NCI-H460 (cell line): ENCODE measurements at places on chromosomes 11 and 22. TPM values are rescaled to one million over a fixed set of nuclear protein-coding genes. Genes with fewer than 3 reads are reported as not detected.

DNA sequence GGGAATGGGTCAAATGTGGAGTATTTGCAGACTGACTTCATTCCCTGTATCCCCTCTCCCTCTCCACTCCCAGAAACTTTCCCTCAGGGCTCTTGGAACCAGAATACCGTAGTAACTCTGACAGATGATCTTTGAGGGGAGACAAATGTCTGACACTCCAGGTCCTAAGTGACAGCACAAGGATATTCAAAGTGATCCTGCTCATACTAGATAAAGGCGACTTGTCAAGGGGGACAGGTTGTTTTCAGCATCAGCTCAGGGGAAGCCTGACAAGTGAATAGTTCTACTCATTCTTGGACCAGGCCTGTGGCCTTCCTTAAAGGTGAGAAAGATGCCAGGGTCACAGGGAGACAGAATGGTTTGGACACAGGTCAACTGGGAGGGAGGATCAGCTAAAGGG, 92.8 kb downstream of the NXPE2 start:
- no peak for DNase-seq

GRCh38 chr22:17955590-17956379, 68.6 kb downstream of the MICAL3 start:
- no peak for DNase-seq

DNA sequence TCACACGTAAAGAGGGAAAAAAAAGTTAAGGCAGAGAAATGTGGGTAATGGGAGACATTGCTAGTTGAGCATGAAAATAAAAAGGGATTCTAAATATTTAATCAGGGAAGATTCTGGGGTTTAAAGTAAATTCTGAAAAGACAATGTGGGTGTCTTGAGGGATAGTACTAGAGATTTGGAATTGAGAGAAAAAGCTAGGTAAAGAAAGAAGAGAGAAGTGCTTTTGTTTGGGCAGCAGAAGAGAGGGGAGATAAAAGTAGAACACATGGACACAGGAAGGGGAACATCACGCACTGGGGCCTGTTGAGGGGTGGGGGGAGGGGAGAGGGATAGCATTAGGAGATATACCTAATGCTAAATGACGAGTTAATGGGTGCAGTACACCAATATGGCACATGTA, 3.5 kb upstream of the YPEL4 start:
- no peak for DNase-seq

- DNase-seq = no peak
Measured at GRCh38 chr11:27421819-27422494, 50.6 kb downstream of the LGR4 start.

- peak; percentile 46 for DNase-seq
Measured at GRCh38 chr11:113113801-113114704, 152.8 kb downstream of the NCAM1 start.

- no peak for DNase-seq
Measured at GRCh38 chr11:70207531-70208131, 4.5 kb downstream of the FADD start.

DNA sequence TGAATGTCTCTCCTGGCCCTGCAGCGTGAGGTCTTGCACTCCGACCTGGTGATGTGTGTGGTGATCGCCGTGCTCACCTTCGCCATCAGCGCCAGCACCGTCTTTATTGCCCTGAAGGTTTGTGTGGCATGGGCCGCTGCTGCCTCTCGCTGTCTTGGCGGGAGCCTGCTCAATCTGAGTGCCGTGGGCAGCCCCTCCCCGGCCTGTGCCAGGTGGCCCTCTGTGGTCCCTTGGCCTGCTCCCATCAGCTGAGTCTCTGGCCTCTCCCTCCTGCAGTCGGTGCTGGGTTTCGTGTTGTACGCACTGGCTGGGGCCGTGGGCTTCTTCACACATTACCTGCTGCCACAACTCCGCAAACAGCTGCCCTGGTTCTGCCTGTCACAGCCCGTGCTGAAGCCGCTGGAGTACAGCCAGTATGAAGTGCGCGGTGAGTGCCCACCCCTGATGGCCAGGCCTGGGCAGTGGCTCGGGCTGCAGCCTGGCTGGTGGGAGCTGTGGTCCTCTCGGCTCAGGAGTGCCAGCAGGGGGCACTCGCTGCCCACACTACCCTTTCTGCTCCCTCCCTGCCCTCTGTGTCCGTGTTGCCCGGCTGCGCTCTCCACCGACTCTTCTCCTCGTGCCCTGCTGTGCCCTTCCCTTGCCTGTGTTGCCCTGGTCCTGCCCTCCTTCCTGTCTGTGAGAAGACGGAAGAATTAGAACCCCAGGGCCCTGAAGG, 10.2 kb downstream of the PCNX3 start:
- DNase-seq = peak; percentile 38

Gene LRRC75B
- 4.3 and 5.5 TPM in 2 replicates for total RNA-seq

DNA sequence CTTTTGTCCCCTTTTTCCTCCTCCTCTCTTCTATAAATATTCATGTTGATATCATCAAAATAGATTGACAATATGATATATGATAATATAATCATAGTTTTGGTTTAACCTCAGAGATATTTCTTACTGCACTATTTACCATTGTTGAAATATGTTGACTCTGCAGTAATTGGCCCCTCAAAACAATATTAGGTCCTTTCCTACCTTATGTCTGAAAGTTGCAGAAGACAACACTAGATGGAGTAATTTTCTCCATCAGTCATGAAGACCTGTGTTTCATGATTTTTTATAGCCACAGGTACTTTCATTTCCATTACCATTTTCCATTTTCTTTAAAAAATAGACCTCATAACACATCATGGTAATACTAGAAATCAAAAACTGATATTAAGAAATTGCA, 284.4 kb downstream of the LUZP2 start:
- DNase-seq = no peak

Gene F2
- total RNA-seq = not detected in 2 replicates

Gene KCNE3
- total RNA-seq = not detected in 2 replicates
